Stromal cell of bone marrow (primary cell): ENCODE measurements at places on chromosomes 1 and 21.

GRCh38 chr1:108742253-108742652, 4.2 kb upstream of the STXBP3 start:
- no peak for DNase-seq

DNA sequence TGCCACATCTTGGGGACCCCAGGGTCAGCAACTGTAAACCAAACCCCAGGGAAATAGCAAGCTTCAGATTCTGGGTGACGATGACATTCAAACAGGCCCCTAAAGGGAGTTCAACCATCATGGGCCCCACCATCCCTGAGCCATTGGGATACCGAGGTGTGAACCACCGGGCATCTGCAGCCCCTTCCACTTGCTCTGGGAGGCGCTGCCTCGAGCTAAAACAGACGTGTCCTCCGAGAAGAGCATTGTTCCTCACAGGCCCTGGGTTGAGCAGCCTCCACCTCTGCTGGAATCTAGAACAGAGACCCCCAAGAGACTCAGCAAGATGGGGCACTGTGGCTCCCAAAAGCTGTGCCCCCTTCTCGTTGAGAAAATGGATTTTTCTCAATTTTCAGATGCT, 19.0 kb upstream of the EFHD2 start:
- no peak for DNase-seq

DNA sequence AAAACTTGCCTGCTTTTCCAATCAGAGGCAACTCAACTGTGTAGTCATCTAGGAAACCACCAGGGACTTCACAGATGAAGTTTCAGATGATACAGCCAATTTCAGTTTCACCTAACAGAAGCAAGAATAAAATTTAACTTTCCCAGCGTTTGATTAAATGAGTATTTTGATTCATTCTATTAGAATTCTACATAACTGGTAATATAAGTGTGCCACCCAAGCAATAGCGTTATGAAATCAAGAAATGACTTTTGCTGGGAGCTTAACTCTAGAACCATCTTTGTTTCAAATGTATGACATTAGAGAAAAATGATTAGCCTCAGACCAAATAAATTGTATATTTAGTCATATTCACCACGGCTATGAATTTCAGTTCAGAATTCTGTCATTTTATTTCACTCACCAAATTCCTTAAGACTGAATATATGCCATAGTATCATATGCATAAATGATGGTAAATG, 239.3 kb downstream of the NRIP1 start:
- no peak for DNase-seq

- DNase-seq = no peak
Observed at GRCh38 chr1:203135636-203136305, 8.2 kb downstream of the ADORA1 start.

DNA sequence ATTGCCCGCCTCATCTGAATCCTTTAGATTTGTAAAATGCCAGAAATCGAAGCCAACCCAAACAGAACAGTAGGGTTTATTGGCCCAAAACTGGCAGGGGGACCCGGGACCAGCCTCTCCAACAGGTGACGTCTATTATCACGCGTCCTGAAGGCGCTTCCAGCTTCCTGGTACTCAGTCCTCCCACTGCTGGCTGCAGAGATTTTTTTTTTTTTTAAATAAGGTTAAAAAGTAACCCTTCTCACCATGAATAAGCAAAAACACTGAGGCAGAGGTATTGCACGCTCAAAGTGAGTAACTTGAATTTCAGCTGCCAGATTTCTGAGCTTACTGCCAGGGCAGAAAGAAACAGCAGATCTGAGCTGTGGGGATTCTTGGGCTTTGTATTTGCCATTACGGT, 54.4 kb upstream of the GCLM start:
- peak; percentile 28 for DNase-seq

DNA sequence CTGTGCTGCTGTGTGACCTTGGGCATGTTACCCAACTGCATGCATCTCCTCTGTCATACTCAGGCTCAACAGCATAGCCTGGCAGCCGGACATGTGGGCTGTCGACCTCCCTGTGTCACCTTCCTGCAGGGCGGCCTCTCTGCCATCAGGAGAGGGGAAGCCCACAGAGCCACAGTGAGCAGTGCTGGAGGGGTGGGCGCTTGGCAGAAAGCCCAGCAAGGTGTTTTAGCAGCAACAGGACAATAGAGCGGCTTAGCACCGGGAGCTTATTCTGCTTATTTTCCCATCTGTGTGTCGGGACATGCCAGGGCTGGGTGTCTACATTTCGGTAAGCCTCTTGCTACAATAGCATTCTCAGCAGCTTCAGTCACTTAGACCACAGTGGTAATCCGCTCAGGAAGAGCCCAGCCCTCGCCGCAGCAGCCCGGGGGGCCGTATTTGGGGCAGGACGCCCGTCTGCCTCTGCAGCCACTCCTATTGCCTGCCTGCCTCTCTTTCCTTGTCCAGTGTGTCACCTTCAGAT, 22.8 kb upstream of the CDK18 start:
- no peak for DNase-seq

DNA sequence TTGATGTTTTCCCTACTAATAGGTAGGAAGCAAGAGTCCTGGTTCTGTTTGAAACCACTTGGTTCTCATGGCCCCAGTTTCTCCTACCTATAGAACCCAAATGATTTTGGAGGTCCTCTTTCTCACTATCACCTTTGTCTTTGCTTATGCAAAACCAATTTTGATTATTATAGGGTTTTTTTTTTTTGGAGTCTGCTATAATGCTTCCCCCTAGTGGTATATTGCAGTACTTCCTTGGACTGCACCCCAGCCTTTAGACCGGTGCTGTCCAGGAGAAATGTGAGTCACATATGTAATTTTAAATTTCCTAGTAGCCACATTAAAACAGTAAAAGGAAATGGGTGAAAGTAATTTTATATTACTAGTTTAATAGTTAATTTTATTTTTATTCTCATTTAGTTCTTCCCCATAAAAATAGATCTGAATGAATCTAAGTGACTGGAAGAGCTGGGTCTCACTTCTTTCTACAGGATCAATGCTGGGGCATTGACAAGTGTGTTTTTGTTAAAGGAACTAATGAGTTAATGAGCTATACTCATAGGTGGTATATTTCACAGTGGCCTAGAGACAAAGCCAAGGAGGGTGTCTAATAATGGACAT, 10.6 kb downstream of the FCMR start:
- peak; percentile 66 for DNase-seq

DNA sequence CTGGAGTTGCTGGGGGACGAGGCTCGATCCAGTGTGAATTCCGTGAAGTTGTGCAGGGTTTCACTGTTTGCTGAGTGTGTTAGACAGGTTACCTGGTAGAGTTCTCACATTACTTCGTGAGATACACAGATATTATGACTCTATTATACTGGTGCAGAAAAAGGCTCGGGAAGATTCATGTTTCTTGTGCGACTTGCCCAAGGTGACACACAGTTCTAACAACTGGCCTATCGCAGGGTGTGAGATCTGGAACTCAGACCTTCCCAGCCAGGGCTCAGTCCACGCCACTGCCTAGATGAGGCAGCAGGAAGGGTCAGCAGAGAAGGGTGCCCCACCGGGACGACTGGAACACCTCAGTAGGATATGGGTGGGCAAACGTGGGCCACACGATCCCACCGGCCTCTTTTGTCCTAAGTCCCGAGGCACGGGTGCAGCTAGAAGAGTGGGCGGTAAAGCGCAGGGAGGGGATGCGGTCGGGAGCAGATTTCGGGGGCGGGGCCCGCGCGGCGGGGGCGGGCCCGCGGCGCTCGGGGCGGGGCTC, 296 bp upstream of the RNPEP start:
- no peak for DNase-seq

- DNase-seq = no peak
Observed at GRCh38 chr1:114333690-114334089, 177.3 kb downstream of the TRIM33 start.

DNA sequence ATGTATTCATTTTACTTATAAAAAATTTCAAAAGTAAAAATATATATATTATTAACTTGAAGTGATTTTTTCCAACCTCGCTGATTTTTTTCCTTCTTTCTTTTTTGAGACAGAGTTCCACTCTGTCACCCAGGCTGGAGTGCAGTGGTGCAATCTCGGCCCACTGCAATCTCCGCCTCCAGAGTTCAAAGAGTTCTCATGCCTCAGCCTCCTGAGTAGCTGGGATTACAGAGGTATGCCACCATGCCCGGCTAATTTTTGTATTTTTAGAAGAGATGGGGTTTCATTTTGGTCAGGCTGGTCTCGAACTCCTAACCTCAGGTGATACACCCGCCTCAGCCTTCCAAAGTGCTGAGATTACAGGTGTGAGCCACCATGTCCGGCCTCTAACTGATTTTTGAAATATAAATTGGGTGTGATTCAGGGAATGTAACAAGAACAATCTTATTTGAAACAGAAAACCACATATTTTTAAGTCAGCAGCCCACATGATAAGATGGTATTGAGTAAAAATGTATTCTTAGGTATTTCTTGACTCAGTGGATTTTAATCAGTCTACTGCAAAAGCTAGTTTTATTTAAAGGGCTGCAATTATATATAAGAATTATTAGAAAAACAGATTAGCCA, 30.0 kb downstream of the ZBTB8B start:
- no peak for DNase-seq

GRCh38 chr1:24096009-24096738, 15.8 kb downstream of the MYOM3 start:
- DNase-seq = no peak

DNA sequence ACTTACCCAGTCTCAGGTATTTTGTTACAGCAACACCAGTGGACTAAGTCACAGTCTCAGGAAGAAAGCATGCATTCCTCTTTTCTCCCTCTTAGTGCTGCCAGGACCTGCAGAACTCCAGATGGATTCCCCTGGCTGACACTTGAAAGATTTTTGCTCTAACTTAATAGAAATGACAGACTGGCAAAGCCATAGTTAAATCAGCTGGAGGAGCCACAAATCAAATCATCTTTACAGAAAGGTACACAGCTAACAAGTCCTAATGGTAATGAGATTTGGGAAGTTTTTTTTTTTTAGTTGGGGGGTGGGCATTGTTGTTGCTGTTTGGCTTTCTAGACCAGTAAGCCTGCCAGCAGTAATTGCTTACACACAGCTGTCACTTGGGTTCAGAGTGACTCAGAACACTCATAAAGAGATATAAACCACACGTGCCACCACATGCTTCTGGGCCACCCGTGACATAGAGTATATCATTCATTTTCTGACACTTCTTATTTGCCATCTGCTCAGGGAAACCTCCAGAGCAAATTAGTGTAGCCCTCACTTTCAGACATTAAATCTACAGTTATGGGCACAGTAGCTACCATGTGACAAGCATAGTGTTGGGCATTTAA, 72.4 kb downstream of the FH start:
- DNase-seq = no peak

DNA sequence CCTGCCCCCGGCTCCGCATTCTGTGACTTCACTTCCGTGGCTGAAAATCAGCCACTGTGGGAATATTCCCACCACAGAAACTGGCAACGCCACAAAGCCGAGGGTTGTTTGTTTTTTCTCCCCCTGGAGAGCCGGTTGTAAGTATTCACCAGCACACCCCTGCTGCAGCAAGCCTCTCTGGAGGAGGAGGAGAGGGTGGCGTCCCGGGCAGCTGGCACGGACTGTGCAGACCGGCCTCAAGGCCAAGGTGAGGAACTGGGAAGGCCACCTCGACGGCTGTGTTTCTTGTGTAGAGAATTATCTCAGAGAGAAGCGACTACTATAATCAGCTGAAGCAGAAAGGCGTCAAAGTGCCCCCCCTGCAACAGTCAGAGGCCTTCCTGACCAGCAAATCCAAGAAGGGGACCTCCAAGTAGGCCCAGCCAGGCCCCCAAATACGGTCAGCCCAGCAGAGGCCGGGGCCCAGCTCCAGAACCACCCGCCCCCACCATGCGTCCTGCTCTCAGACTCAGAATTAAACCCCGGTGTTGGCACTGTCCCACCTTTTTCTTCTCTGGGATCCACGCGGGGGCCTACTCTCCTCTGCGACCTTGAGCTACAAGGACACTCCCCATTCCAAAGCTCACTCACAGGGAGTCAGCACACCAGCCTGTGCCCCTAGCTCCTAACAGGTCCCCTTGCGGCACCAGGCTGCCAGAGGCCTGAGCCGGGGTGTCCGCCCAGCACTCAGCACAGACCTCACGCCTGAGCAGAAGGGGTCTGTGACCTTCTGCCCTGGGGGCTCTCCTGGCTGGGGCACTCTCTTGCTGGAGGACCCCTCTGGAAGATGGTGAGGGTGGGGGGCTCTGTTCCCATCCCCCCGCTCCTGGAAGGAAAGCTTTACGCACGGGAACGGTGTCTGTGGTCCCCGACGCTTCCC, 1.2 kb upstream of the SMIM1 start:
- DNase-seq = no peak

GRCh38 chr1:42786097-42786496, 1.3 kb downstream of the TMEM269 start:
- no peak for DNase-seq

DNA sequence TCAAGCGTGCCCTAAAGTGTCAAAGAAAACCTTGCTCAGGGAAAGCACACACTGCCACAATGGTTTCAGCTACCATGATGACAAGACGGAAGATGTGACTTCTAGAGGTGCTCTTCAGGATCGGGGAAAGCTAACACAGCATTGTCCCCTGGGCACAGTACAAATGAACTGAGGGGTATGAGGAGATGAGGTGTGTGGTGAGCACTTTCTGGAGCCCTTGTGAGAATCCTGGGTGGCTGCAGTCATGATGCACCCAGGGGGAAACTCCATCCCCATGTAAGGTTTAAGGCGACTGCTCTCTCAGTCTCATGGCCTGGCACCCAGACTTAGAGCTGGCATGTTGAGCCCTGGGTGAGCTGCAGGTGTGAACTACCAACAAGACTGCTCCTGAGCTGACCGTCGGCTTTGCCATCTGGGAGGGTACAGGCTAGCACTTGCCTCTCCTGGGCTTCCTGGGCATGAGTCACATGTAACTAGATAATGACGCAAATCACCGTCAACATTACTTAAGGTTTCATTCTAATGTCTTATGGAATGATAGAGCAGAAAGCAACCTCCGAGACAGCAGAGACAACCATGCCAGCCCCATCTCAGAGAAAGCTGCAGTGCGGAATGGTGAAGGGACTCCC, 144.6 kb downstream of the CLIC6 start:
- no peak for DNase-seq

DNA sequence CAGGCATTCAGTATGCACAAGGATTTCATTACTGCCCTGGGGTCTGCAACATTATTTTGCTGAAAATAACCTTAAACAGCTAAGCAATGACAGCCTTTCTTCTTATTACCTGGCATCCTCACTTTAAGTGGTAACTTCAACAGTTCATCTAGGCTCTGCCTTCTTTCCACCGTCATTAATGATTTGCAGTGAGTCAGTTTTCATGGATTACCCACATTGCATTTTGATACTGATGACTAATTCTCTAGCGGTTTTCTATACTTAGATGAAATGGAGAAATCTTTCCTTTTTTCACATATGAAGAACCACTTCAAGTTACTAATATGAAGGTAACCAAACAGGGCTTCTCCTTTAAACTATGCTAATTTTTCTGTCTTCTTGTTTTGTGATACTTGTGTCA, 226.9 kb upstream of the TMPRSS15 start:
- DNase-seq = no peak

GRCh38 chr1:21818656-21819055, 6.6 kb downstream of the LDLRAD2 start:
- DNase-seq = no peak
